NCI-H2081 treated with DMSO at 0.1 percent for 48 hours (cell line): ENCODE measurements at places on chromosomes 7 and 10.

GRCh38 chr10:17835688-17836087 is 26.5 kb downstream of the MRC1 start:
- no peak for DNase-seq

- no peak for DNase-seq
Measured at GRCh38 chr10:104072786-104073185, 12.9 kb downstream of the COL17A1 start.

DNA sequence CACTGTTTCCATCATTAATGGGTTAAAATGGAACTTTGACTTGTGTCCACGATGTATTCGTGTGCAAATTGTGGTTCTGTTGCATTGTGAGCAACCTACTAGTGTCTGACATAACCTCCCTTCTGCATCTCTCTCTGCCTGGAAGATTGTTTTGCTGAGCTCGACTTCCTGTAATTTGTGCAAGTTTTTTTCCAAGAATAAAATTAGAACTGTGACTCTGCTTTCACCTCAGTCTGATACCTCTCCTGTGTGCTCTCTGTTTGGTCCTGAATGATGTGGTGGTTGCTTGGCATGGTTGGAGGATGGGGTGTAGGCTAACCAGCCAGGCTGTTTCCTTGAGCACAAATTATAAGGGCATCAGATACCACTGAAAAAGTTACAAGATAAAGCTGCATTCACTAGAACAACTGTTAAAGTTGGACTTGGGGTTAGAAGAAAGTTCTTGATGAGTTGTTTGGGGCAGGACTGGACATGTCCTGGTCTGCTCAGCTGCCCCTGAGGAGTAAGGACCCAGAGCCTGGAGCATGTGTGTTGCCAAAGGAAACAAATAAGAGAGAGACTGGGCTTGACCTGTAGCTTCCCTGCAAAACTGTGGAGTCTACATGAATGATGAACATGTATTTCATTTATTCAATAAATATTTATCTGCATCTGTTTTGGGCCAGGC is 1.9 kb upstream of the VOPP1 start:
- DNase-seq: no peak

GRCh38 chr7:132078891-132079735 is 497.2 kb downstream of the PLXNA4 start:
- DNase-seq: no peak
